ENCODE measurements at places on chromosomes 2 and 18.

GRCh38 chr2:18896125-18896764 is 306.9 kb upstream of the NT5C1B start:
- DNase-seq = no peak

GRCh38 chr2:134120406-134120732 is 133.5 kb upstream of the MGAT5 start:
- DNase-seq = peak; percentile 70

GRCh38 chr2:36277146-36277808 is 78.3 kb upstream of the CRIM1 start:
- DNase-seq = no peak

- no peak for DNase-seq
These were observed 262.0 kb downstream of the AFF3 start for GRCh38 chr2:99880148-99880963.

DNA sequence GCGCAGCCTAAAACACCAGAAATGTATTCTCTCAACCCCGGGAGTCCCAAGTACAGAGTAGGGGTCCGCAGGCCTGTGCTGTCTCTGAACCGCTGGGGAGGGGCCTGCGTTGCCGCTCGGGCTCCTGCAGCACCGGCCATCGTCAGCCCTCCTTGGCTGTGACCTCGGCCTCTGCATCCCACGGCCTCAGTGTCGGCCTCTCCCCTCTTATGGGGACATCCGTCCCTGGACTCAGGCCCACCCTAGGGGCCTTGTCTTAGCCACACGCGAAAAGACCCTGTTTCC is 50.5 kb downstream of the KCNG2 start:
- DNase-seq = peak; percentile 55

DNA sequence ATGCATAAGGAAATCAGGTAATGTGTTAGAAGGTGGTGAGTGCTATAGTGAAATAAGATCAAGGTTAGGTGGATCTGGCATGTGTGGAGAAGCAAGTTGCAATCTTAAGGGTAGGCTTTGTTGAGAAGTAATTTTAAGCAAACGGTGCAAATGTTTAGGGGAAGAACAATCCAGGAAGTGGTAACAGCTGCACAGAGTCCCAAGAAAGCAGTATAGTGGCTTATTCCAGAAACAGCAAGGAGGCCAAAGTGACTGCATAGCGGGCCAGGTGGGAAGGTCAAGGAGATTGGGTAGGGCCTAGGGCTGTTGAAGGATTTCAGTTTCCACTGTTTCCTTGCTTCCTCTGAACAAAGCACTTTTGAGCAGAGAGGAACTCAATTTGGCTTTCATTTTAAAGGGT is 30.0 kb upstream of the RAB1A start:
- no peak for DNase-seq

DNA sequence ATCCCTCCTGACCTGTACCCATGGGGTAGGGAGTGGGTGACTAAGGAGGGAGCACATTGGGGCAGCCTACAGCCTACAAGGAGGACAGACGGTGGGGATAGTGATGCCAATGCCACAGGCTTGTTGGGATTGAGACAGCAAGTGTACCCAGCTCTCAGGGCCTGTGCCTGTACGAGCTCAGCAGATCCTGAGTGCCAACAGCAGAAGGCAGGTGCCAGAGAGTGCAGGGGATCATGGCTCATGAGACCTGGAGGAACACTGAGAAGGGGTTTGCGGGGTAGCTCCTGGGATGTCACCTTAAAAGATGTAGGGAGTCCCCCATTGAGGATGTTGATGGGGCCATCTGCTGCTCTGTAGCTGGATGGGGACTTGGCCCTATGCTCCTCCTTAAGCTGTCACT is 10.3 kb upstream of the SNED1 start:
- no peak for DNase-seq

DNA sequence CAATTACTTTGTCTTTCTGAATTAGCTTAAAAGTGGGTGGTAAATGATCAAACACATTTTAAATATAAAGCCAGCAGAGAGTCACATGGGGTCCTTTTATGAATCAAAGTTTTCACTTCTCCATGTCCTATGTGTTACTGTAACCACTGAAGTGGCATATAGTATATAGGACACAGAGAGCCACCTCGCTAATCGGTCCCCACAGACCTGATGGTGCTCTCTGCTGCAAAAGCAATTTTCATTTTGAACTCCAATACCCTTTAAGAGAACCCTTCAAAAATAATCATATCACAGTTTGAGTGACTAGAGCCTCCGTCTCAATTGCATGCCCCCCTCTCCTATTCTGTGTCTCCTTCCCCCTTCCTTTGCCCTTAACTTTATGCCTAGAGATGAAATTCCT is 272.8 kb downstream of the ERBB4 start:
- DNase-seq = no peak
